ENCODE measurements at places on chromosomes 12 and 14. TPM values are rescaled to one million over a fixed set of nuclear protein-coding genes. Genes with fewer than 3 reads are reported as not detected.

The ORAI1 gene
- 5.3 TPM for total RNA-seq

The VRTN gene
- not detected for total RNA-seq

The LRRC43 gene
- total RNA-seq = 1.2 TPM

The RNASE7 gene
- total RNA-seq = not detected

The CCDC198 gene
- not detected for total RNA-seq
